Stimulated activated CD4-positive, alpha-beta T cell treated with anti-CD3 and anti-CD28 coated beads, TNF-alpha, amount 100 ng/mL, for 4 hours (primary cell): ENCODE measurements at places on chromosomes 7 and 10.

- no peak for DNase-seq
These were observed 7.5 kb upstream of the MAT1A start for GRCh38 chr10:80296942-80297341.

DNA sequence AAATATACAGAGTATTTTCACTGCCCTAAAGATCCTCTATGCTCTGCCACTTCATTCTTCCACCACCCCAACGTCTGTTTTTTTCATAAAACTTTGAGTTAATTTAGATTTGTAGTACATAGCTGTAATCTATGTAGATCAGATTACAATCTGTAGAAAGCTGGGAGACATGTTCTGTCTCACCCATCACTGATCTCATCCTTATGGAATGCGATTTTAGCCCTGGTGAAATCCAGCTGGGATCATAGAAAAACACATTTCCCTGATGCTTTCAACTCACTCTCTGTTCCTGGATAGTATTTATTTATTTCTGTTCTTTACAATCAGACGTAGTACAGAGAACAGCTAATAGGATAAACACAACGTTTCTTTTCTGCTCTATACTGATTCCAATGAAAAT, 521.0 kb downstream of the KIF20B start:
- DNase-seq = no peak

DNA sequence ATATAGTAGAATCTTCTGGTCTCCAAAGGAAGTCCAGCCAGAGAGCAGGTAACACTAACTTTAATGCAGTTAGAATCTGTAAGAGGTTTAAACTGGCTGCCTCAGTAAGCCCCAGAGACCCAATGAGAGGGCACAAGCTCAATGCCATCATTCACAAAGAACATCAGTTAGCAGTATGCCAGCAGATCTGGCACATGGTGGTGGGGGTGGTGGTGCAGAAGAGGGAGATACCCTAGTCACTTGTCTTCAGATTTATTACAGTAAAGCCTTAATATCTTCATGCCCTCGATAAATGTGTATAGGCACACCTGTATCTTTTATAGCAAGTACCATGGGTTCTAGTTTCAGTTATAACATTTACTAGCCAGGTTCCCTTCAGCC, 86.2 kb downstream of the SORBS1 start:
- no peak for DNase-seq

GRCh38 chr7:93558705-93559614, 15.6 kb downstream of the CALCR start:
- DNase-seq = no peak
